ENCODE measurements at places on chromosomes 3 and 15. TPM values are rescaled to one million over a fixed set of nuclear protein-coding genes. Genes with fewer than 3 reads are reported as not detected.

Gene GOLGA8S
- polyA plus RNA-seq: 0.05 TPM

Gene TXNRD3
- 10.4 TPM for polyA plus RNA-seq

Gene HGD
- polyA plus RNA-seq: 47.7 TPM

Gene KCNMB3
- 3.5 TPM for polyA plus RNA-seq

Gene RUVBL1
- 37.2 TPM for polyA plus RNA-seq

Gene LRRC49
- 1.4 TPM for polyA plus RNA-seq

DNA sequence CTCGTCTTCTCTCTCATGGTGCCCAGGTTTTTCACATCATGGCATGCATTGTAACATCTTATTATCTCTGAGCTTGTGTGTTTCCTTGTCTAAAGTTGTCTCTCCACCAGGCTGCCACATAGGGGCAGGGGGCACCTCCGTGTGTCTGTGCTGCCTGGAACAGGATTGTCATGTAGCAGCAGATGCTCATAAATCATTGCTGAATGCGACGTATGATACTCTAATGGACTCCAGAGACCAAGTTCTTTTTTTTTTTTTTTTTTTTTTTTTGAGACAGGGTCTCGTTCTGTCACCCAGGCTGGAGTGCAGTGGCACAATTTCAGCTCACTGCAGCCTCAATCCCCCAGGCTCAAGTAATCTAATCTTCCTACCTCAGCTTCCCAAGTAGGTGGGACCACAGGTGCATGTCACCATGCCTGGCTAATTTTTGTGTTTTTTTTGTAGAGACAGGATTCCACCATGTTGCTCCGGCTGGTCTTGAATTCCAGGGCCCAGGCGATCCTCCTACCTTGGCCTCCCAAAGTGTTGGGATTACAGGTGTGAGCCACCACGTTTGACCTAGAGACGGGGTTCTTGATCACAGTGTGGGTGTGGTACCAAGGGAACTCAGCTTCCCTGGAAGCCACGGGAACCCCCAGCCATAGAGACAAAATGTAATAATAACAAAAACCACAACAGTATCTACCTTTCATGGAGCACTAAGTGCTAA is 4.7 kb upstream of the DNASE1L3 start:
- no peaks in the 10 kb centered on the region for H3K4me1 ChIP-seq
- H3K27me3 ChIP-seq: no peaks in the 10 kb centered on the region
- no peak for DNase-seq
- H3K36me3 ChIP-seq: no peaks in the 10 kb centered on the region
- H3K27ac ChIP-seq: peak overlapping the region; percentile 75
- no peak overlapping the region for H3K4me3 ChIP-seq

Data from hepatocyte (in vitro differentiated cells).